ENCODE measurements at places on chromosomes 5 and 9.

- DNase-seq: no peak
These were observed 146.7 kb upstream of the KLF9 start for GRCh38 chr9:70561111-70561510.

DNA sequence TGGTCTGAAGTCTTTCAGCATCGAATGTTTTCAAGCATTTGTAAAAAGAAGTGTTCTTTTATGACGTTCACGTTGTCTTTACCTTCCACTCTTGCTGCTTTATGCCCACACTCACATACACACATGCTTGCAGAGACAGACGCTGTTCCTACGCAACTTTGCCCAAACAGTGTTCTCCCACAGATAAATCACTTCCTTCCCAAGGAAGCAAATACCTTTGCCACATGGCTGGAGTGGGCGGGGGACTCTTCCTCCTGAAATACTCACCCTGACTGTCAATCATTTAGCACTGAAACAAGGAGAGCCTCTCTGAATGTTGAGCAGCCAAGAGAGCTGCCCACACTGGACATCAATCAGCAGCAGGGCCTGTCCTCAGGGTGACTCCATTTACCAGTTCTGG is 22.4 kb upstream of the ASTN2 start:
- DNase-seq: no peak

DNA sequence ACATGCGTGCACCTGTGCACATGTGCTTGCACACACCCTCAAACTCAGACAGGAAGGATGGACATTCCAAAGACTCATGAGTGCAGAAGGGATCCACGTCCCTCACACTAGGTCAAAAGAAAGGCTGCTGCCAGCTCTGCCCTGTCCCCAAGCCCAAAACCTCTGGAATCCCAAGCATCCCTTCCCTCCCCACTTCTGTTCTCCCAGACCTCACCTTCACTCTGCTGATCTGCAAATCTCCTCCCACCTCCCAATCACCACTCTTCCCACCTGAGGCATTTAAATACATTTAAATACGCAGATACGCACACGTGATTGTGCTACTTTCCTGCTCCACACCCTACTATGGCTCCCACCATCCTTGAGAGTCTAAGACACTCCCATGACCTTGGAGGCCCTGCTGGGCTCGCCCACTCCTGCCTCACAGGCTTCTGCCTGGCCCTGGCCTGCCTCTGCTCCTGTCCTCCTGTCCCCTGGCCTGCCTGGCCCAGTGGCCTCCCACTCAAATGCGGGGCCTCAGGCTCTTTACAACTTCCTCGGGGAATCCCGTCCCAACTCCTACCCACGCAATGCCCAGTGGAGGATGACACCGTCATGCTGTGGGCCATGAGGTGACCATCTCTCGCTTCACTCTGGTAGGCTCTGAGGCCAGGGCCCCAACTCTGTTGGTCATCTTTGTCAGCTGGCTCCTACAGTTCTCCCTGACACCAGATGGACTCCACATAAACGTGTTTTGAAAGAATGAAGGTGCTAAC is 478.4 kb upstream of the DAP start:
- DNase-seq: no peak

GRCh38 chr5:172479034-172479783 is 24.9 kb upstream of the SH3PXD2B start:
- DNase-seq: peak; percentile 17

DNA sequence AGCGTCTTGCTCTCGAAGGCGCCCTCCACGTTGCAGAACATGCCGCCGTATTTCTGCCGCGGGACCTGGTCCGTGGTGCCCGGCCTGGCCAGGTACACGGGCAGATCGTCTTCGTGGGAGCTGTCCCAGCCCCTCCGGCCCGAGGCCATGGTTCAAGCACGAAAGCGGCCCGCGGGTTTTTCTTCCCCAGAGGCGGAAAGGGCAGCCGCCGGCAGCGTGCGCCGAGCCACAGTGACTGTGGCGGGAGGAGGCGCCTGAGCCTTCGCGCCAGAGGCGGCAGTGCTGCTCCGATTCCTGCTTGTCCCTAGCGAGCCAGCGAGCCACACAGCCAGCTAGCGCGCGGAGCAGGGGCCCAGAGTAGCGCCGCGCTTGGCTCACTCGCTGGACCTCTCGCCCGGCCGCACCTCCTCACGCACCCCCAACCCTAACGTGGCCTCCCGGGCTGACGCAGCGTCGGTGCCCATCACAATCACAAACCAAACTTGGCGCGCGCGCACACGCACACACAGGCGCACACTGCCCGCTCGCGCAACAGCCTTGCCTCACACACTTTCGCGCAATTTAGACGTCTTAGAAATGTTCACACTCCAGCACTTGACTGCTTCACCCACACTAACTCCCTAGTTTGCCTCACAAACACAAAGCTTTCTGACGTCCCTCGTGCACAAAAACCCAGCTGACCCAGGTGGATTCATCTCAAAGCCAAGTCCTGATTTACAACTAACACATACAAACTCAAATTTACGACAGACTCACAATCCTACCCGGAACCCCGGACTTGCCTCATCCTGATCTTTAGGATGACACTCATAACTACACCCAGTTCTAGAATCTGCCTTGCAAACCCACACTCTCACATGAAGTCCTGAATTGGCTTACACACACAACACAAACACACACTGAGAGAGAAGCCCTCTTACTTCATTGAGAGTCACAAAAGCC is at the start of gene DPYSL3:
Gene DPYSL3, minus strand, starts transcription at position 359 of the 942 bp plus-strand sequence. Its CDS starts 210 bp downstream, at position 149.
- no peak for DNase-seq

GRCh38 chr9:34403554-34404380 is 27.1 kb upstream of the MYORG start:
- DNase-seq: peak; percentile 24

- no peak for DNase-seq
These were observed 16.8 kb upstream of the JADE2 start for GRCh38 chr5:134508521-134509195.

- no peak for DNase-seq
These were observed 151.6 kb downstream of the SLIT3 start for GRCh38 chr5:169149317-169149716.

- no peak for DNase-seq
These were observed 57.6 kb downstream of the ANKRD55 start for GRCh38 chr5:56175488-56175887.

DNA sequence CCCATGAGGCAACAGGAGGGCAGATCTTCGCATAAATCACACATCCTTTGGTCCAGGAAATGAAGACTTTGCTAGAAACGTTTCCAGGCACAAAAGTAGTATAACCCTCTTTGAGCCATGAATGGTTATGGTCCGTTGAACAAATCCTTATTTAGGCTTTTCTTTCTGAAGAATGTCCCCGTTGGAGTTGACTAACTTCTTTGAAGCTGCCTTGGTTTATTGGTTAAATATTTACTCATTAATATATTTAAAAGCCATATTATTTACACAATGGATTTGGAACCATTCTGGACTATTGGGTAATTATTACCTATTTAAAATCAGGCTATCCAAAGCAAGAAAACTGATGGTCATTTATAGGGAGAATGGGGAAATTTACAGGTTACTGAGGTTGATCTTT is 347.6 kb upstream of the SLC30A5 start:
- no peak for DNase-seq

DNA sequence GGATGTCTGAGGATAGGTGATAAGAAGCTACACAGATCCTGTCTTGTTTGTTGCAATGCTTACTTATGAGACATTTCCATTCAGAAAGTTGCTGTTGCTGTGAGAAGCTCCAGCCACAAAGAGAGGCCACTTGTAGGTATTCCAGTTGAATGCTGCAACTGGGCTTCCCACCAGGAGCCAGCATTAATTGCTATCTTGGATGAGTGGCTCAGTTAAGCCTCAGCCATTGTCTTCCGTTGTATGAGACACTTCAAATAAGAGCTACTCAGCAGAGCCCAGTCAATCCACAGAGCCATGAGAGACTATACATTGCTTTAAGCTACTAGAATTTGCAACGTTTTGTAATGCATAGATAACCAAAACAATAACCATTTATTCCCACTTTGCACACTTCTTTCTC is 104.3 kb upstream of the ARRDC3 start:
- no peak for DNase-seq

- DNase-seq: no peak
These were observed 443.8 kb upstream of the ST8SIA4 start for GRCh38 chr5:101346906-101347305.

- DNase-seq: no peak
These were observed 10.1 kb downstream of the TLR4 start for GRCh38 chr9:117714282-117714681.

GRCh38 chr5:74519161-74519571 is 121.4 kb downstream of the ENC1 start:
- DNase-seq: no peak

GRCh38 chr9:17648516-17648915 is 69.7 kb downstream of the SH3GL2 start:
- DNase-seq: no peak

GRCh38 chr5:6902094-6902493 is 188.9 kb downstream of the TENT4A start:
- DNase-seq: no peak

GRCh38 chr9:132210472-132211145 is 48.8 kb downstream of the NTNG2 start:
- DNase-seq: no peak

DNA sequence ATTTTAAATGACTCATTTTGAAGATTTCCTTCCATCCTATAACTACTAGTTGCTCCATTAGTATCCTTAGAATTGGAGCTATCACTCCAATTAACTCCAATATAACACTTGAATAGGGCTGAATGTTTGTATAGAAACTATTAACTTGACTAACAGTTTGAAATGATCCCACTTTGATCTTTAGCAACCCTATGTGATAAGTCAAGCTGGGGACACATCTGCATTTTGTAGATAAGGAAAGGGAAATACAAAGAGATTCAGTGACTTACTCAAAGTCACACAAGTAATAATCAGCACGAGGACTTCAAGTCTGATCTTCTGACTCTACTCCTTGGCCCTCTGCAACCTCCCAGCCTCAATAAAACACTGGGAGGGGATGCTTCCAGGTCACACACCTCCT is 101.1 kb downstream of the TMEM215 start:
- DNase-seq: no peak

DNA sequence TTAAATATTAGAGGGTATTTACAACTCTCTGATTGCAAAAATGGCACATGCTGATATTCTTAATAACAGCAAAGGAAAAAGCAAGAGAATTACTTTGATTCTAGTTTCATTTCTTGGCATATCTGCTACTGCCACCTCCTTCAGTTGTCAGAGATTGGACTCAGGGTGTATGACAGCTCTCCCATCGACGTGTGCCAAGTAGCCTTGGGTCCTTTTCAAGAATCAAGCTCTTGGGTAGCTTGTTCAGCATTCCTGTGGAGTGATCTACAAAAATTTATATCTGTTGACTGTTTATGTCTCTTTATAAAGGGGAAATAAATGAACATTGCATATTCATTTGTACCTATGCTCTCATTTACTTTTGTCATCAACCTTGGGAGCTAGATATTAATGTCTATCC is 315.6 kb downstream of the PRR16 start:
- no peak for DNase-seq

DNA sequence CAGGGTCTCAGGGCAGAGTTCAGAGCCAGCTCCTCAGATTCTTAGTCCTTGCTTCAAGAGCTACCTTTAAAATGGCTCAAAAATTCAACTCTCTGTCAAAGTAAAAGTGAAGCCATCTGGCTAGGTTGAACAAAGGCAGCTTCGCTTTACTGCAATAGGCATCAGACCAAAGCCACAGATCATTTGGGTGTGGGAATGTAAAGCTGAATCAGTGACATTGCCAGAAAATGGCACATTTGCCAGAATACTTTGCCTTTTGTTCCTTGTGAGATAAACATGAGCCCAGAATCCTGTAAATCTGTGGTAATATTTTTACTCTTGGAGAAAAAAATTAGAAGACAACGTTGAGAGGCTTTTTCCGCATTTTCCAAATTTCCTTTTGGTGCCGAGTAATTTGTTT is 210.5 kb downstream of the PALM2AKAP2 start:
- no peak for DNase-seq

DNA sequence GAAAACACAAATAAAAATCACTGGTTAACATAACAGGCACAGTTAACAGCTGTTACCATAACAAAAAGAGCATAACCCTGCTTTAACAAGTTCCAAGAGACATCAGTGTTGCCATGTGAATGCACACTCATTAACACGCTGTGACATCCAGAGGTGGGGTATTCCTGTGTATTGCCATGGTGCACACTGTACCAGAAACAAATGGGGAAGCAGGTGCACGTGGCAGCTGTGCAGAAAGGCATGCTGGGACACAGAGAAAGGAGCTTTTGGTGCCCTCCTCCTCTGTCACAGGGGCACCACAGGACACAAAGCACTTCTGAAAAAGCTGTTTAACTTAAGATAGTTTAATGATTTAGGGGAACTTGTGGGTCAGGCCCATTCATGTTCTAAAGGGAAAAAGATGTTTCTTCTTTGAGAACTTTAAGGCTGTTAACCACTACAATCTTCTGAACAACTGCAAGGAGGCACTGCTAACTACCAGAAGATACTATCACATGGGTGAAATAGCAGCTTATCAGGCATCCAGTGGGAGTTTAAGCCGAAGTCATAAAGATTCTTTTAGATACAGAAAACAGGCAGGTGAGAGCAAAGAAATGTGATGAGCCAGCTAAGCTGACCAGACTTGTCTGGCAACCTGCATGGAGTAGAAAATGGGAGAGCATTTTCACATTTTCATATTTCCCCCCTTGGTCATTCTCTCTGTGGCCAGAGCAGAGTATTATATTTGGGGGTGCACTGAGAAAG is 56.4 kb upstream of the GOLPH3 start:
- DNase-seq: no peak

GRCh38 chr5:68699966-68700365 is 393.8 kb upstream of the SLC30A5 start:
- no peak for DNase-seq

- no peak for DNase-seq
These were observed 99.0 kb downstream of the GABRA1 start for GRCh38 chr5:161946911-161947310.

DNA sequence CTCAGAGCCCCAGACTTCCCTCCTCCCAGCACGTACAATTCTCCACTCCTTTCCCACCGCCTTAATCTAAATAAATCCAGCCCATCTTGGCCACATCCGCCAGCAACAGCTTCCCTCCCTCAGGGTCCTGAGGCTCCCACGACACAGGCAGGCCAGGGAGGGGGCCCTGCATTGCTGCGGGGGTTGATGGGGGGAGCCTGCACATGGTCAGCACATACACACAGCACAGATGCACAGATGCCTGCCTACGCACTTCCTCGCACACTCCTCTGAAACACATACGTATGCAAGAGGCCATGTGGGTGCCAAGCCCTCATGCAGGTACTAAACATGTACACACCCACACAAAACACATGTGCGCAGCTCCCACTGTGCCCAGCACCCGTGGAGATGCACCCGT is 14.8 kb downstream of the PDGFRB start:
- DNase-seq: no peak

DNA sequence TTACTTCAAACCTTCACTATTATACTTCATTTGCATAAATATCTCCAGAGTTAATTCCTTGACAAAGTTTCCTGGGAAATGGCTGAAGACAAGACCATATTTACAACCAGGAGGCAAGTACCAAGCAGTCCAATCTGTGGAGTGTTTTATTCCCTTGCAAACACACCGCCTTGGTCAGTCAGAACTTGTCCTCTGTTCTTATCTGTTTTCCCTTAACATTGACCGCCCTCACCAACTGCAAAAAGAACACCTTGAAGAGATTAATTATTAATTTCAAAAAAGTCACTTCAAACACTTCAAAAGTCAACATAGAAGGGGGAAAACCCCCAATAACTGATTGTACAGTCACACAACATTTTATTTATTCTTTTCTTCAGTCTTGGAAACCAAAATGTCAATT is 269.0 kb upstream of the RGMB start:
- no peak for DNase-seq
